ENCODE measurements at places on chromosomes 16 and 17. TPM values are rescaled to one million over a fixed set of nuclear protein-coding genes. Genes with fewer than 3 reads are reported as not detected.
A peak's percentile ranks its signal among the peaks of the same experiment; 100 is the strongest.

DNA sequence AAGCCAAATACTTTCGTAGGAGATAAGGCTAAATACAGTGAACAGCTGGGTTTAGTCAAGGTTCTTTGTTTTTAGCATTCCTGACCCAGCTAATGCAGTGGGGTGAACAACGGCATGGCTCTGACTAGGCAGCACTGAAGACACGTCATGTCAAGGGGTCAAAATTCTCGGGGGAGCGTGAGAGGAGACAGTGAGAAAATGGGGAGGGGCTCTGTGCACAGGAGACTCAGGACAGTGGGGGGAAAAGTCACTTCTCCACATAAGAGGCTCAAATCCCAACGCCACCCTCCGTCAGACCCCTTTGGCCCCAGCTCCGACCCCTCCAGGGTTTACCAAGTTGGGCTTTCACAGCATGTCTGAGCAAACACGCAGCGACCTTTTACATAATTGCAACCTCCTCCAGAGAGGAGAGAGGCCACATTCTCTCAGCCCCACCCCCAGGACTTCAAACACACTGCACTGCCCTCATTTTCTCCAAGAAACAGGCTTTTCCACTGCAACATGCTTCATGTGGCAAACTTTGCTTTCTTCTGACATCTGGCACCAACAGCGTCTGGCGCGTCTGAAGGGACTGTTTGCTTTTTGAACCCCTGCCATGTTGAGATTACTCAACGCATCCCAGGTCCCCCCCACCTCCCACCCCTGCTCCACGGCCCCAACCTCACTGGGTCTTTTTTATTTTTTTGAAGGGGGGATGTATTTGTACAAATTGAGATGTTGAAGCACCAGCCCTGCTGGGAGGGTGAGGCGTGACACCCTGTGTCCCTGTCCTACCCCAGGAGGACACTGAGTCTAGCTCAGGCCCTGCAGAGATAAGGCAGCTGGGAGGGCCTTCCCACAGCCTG, 30.0 kb downstream of the AXIN2 start:
- DNase-seq, result no peak

DNA sequence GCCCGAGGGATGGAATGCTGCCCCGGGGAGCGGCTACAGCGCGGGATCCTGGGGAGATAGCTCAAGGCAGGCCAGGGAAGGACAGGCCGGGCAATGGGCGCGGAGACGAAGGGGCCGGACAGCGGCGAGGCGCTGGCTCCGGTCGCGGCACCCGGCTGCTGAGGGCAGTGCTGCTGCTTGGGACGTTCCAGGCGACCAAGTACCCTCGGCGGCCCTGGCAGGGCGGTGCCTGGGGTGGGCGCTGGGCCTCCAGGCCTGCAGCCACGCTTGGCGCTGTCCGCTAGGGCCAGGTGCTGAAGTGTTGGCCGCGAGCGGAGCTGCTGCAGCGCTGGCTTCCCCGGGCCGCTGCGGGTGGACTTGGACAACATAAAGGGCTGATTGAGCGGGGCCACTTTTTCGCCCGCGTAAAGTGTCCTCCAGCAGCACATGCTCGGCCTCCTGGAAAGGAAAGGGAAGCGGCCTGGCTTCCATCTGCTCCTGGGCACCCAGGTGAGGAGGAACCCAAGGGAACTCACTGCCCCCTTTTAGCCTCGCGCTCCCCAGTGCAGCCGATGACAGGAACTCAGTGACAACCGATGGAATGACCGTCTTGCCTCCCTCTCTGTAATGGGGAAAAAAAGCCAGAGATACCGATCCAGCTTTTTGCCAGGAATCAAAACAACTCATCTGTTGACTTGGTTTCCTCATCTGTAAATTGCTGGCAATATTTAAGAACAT, 23.7 kb downstream of the CLEC3A start:
- DNase-seq, result no peak

FOXC2 gene
- not detected for polyA plus RNA-seq

GRCh38 chr16:73179705-73180331, 131.9 kb upstream of the ZFHX3 start:
- DNase-seq, result no peak

GRCh38 chr16:21158208-21159110, at the start of gene LDAF1:
LDAF1 (plus strand) TSS chr16:21158674; CDS start chr16:21161183, 2,509 bp downstream.
- peak; percentile 82 for DNase-seq

BLTP2 gene
- polyA plus RNA-seq, result 61.8 TPM

TERB1 gene
- polyA plus RNA-seq, result not detected

DNA sequence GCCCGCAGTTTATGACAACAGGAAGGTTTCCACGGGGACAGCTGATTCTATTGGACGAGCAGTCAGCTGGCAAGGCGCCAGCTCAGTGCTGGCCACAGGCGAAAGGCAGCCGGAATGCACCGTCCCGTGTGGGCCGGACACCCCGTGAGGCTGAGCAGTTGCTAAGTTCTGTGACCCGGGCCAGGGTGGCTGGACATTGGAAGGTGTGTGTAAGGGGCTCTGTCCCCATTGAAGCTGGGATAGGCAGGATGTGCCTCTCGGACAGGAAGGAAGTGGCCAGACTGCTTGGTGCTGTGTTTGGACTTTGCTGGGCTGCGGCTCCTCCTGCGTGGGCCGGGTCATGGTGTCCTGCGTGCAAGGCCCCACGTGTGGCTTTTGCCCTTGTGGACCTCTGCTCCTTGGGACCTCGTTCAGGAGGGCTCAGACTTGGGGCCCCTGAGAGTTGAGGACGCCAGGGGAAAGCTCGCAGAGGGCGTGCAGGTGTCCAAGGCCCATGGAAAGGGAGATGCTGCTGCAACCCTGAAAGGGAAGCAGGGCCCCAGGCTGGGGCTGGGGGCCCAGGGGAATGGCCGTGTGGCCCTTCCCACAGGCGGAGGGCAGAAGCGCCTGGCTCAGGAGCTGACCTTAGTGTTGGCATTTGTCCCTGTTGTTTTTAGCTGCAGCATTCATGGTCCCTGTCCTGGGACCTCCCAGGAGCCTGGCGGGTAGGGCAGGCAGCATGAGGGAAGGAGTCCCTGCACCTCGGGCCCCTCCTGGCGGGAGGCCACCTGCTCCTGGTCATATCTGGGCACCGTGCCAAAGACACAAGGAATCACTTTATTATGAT, 10.0 kb downstream of the BAIAP2 start:
- DNase-seq, result no peak

DNA sequence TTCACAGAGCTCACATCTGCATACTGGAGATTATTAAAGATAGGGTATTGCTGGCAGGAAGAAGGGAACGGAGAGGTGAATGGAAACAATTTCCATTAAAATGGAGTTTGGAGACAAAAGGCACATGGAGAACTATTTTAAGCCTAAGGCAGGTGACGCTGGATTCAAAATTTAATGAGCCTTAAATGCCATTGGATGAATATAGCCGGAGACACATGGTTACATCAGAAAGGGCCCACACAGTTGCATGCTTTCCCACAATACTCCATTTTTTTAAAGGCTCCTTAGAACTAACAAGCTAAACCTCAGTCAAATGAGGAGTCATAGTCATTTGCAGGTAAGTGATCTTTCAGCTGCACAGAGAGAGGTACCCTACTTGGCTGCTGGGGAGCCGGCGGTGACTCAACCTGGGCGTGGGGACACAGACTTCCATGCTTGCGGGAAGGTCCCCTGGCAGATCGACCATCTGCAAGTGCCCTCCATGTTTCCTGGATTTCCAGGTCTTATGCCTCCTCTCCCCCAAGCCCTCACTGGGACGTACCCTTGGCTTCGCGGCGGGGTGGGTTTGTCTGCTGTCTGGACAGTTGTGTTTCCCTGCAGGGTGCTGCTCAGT, 259.2 kb downstream of the CBLN1 start:
- DNase-seq, result no peak

Measured in B cell (primary cell).